Mesothelial cell of epicardium (in vitro differentiated cells): ENCODE measurements at places on chromosomes 3 and 15.

GRCh38 chr3:188826574-188826973, 345.2 kb upstream of the TPRG1 start:
- peak overlapping the region; percentile 90 for H3K27ac ChIP-seq
- no peak for DNase-seq
- peaks cover 33% of the 10 kb centered on the region for H3K4me1 ChIP-seq
- H3K36me3 ChIP-seq, result no peaks in the 10 kb centered on the region
- no peak overlapping the region for H3K4me3 ChIP-seq
- H3K27me3 ChIP-seq, result no peaks in the 10 kb centered on the region

DNA sequence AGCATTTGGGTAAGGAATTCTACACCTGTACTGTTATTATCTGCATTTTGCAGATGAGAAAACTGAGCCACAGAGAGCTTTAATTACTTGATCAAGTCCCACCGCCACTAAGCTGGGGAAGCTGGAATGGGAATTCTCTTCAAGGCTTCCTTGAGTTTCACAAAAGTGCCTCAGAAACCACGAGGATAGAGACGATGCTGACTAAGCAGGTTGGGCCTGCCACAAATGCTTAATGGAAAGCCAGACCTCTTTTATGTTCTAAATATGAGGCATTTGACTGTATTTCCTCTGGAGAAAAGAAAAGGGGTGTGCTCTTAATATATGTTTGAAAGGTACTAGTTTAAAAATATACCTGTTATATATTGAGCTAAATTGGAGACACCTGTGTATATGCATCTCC, 34.7 kb downstream of the ADAMTS9 start:
- H3K36me3 ChIP-seq, result peaks cover 28% of the 10 kb centered on the region
- no peak overlapping the region for H3K4me3 ChIP-seq
- no peaks in the 10 kb centered on the region for H3K27me3 ChIP-seq

GRCh38 chr3:57911593-57911992, 96.6 kb upstream of the FLNB start:
- H3K27me3 ChIP-seq, result no peaks in the 10 kb centered on the region
- peaks cover 35% of the 10 kb centered on the region for H3K36me3 ChIP-seq
- no peaks in the 10 kb centered on the region for H3K4me1 ChIP-seq
- H3K4me3 ChIP-seq, result no peak overlapping the region
- no peak overlapping the region for H3K27ac ChIP-seq

GRCh38 chr15:78343276-78344060, 3.3 kb downstream of the CRABP1 start:
- H3K27me3 ChIP-seq, result peaks cover 52% of the 10 kb centered on the region
- no peak overlapping the region for H3K27ac ChIP-seq
- DNase-seq, result no peak
- no peak overlapping the region for H3K4me3 ChIP-seq
- no peaks in the 10 kb centered on the region for H3K36me3 ChIP-seq
- peaks cover 71% of the 10 kb centered on the region for H3K4me1 ChIP-seq

DNA sequence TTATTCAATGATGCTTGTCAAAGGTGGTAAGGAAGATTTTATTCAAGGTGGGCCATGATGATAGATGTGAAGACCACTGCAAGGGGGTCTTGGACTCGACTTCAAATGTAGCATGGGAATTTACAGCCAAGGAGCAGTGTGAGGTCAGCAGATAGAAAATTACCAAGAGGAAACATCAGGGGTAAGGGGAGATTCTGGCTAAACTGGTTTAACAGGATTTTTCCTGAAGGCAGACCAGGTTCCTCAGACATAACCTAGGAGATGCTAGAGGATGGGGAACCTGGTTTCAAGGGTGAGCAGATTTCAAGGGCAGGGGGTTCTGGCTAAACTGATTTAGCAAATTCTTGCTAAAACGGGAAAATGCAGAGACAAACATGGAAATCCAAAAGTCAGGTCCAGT, 464.9 kb downstream of the TAFA4 start:
- peaks cover 10% of the 10 kb centered on the region for H3K4me1 ChIP-seq
- DNase-seq, result no peak
- no peak overlapping the region for H3K27ac ChIP-seq
- H3K36me3 ChIP-seq, result no peaks in the 10 kb centered on the region
- no peaks in the 10 kb centered on the region for H3K27me3 ChIP-seq

DNA sequence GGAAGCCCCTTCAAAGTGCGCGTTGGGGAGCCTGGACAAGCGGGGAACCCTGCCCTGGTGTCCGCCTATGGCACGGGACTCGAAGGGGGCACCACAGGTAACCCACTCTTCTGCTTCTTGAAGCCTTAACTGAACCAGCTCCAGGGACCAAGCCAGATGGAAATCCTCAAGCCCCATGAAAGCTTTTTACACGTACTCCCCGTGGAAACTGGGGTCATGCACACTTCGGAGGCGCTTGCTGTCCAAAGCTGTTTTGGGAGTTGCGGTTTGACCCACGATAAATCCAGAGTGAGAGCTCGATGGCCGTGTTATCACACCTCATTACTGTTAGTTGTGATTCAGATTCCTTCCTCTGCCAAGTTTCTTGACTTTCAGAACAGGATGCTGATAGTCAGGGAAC, 47.5 kb downstream of the DNASE1L3 start:
- peaks cover 39% of the 10 kb centered on the region for H3K36me3 ChIP-seq
- peak overlapping the region; percentile 18 for H3K27ac ChIP-seq
- H3K27me3 ChIP-seq, result no peaks in the 10 kb centered on the region
- peaks cover 48% of the 10 kb centered on the region for H3K4me1 ChIP-seq

DNA sequence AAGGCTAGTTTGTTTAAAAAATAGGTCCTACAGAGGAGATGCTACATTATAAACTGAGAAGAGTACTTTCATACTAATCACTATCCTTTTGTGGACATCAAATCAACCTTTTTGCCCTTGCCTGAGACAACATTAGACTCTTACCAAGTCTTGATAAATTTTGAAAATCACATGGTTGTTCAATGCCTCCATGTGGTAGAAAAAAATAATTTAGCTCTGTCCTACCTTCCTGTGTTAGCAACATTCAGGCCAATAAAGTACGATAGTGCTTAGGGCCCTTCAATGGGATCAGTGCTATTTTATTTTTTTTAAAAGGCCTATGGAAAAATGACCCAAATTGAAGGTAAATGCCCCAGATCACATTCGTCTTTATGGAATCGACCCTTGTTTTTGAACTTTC, 5.0 kb upstream of the UBE2E1 start:
- peaks cover 12% of the 10 kb centered on the region for H3K4me1 ChIP-seq
- no peaks in the 10 kb centered on the region for H3K27me3 ChIP-seq
- no peaks in the 10 kb centered on the region for H3K36me3 ChIP-seq
- no peak overlapping the region for H3K4me3 ChIP-seq
- no peak for DNase-seq

DNA sequence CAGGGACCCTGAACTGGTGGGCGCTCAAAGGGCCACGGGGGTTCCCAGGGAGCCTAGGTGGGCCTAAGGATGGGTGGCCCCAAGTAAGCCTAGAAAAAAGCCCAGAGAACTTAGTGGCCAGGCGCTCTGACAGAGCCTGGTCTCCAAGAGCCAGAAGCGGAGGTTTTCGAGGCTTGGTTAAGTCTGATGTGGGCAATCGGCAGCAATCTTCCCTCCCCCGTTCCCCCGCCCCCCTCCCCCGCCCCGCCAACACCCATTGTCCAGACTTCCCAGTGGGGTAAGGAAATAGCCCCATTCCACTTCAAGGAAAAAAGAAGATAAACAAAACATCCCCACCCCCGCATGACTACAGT, 6.7 kb downstream of the EOMES start:
- no peak overlapping the region for H3K4me3 ChIP-seq
- peaks cover 93% of the 10 kb centered on the region for H3K27me3 ChIP-seq
- H3K27ac ChIP-seq, result no peak overlapping the region
- no peaks in the 10 kb centered on the region for H3K36me3 ChIP-seq

- no peaks in the 10 kb centered on the region for H3K36me3 ChIP-seq
- H3K4me1 ChIP-seq, result no peaks in the 10 kb centered on the region
- H3K4me3 ChIP-seq, result no peak overlapping the region
These were observed 45.6 kb upstream of the TCAIM start for GRCh38 chr3:44292947-44293346.

- no peak for DNase-seq
- peaks cover 6% of the 10 kb centered on the region for H3K4me1 ChIP-seq
- peaks cover 5% of the 10 kb centered on the region for H3K27me3 ChIP-seq
- H3K36me3 ChIP-seq, result no peaks in the 10 kb centered on the region
- no peak overlapping the region for H3K4me3 ChIP-seq
These were observed 75.7 kb upstream of the PRR23C start for GRCh38 chr3:139120086-139121056.

- H3K4me1 ChIP-seq, result peaks cover 40% of the 10 kb centered on the region
- H3K27me3 ChIP-seq, result no peaks in the 10 kb centered on the region
- DNase-seq, result no peak
- H3K36me3 ChIP-seq, result no peaks in the 10 kb centered on the region
- no peak overlapping the region for H3K27ac ChIP-seq
- H3K4me3 ChIP-seq, result no peak overlapping the region
These were observed 124.9 kb upstream of the RASGRP1 start for GRCh38 chr15:38689522-38689921.

DNA sequence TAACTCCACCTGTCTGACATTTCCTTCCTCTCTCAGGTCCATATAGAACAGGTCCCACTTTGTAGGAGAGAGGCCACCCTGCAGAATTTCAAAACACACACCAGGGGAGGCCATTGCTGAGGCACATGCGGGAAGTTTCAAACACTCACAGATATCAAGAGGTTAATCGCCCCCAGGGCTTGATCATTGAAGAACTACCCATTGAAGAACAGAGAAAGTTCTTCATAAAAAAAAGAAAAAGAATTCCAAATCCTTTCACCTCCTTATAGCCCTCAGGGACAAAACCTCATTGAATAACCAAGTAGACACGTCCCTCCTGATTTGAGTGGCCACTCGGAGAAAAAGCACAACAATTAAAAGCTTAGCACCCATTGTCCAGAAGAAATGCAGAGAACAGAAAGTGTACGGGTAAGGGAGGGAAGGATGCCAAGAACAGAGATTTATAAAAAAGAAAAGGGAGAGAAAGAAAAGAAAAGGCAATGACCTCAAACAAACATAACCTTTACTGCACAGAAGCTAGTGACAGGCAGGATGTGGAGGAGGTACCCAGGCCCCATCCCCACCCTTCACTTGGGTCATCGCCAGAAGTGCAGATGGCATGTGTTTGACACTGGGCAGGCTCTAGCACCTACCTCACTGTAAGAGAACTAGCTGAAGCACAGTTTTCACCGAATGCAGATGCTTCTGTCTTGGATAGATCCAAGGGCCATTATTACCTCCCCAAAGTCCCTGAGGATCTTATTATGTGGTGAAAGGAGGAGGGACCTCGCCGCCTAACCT, 112.3 kb upstream of the HES1 start:
- no peak overlapping the region for H3K4me3 ChIP-seq
- H3K27ac ChIP-seq, result no peak overlapping the region
- H3K36me3 ChIP-seq, result no peaks in the 10 kb centered on the region
- peaks cover 12% of the 10 kb centered on the region for H3K4me1 ChIP-seq
- no peaks in the 10 kb centered on the region for H3K27me3 ChIP-seq

- H3K4me3 ChIP-seq, result peak overlapping the region; percentile 20
- no peaks in the 10 kb centered on the region for H3K36me3 ChIP-seq
These were observed 40.1 kb downstream of the ADAMTSL3 start for GRCh38 chr15:83694015-83694414.

- H3K36me3 ChIP-seq, result peaks cover 7% of the 10 kb centered on the region
- no peak for DNase-seq
- no peak overlapping the region for H3K4me3 ChIP-seq
- H3K4me1 ChIP-seq, result peaks cover 35% of the 10 kb centered on the region
- H3K27me3 ChIP-seq, result no peaks in the 10 kb centered on the region
These were observed 251.3 kb upstream of the HES1 start for GRCh38 chr3:193884652-193885051.

DNA sequence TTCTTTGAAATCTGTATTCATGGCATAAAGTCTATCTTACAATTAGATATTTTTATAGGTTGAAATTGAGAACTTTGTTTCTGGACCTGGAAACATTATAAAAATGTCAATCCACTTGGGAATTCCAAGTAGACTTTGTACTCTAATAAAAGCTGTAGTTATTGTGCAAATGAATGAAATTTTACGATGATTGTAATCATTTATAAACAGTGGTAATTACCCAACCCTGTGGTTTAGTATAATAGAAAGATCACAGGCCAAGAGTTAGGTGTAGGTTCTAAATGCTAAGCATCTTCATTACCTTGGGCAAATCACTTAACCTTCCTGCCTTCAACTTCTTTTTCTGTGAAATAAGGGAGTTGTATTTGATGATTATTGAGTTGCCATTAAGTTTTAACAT, 13.2 kb upstream of the SLC7A14 start:
- H3K27ac ChIP-seq, result no peak overlapping the region
- peaks cover 8% of the 10 kb centered on the region for H3K27me3 ChIP-seq
- peaks cover 4% of the 10 kb centered on the region for H3K4me1 ChIP-seq
- no peak overlapping the region for H3K4me3 ChIP-seq

DNA sequence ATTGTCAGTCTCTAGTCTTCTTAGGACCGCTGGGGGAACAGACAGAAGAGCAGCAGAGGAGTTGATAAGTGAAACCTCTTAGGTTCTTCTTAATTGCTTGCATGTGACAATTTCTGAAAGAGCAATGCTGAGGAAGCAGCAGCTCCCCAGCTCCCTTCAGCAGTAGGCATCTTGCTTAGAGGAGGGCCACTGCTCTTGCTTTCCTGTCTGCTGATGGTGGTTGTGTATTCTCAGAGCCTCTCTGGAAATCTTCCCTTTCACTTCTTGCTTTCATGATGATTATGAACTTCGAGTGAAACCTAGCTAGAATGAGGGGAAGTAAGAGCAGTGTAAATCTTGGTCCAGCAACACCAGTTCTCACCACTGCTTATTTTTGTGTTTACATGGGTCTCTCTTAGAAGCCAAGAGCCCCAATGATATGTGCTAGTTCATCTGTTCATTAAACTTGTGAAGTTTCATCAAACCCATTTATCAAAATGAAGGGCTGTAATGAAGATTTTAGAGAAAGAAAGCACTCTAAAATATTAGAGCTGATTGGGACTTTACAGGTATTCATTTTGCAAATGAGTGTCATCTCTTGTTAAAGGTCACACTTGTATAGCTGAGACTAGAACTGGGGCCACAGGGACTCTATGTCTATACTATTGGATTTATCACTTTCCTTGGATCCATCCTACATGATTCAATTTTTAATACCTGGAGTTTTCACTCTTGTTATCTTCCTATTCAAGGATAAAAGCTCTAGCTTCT, 246.7 kb downstream of the LPP start:
- peaks cover 18% of the 10 kb centered on the region for H3K4me1 ChIP-seq
- no peak overlapping the region for H3K27ac ChIP-seq
- no peak for DNase-seq
- no peak overlapping the region for H3K4me3 ChIP-seq
- peaks cover 5% of the 10 kb centered on the region for H3K36me3 ChIP-seq

DNA sequence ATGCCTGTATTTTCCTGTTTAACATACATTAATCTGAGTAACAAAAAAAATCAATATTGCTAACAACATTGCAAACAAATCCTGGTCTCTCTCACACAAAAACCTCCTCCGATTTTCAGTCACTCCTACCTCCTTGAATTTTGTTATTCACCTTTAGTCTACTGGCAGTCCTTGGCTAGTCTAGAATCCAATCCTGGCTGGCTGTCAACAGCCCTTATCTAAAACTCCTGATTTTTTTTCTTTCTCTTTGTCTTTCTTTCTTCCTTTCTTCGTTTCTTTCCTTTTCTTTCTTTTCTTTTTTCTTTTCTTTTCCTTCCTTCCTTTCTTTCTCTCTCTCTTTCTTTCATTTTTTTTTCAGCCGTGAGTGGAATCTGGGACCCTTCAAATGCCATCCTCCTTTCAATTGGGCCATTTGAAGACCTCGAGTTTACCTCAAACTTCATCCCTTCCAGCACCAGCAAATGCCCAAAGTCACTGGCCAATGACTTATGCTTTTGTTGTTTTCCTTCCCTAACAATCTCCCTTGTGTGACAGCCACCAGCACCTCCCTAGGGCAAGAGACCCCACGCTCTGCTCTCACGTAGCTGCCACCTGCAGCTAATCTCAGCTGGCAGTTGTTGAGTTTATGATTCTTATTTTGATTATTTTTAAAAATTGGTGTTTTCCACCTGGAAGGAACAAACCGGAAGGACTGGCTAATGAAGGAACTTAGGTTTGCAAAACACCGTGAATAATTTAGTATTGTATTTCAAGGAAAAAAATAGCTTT, 6.8 kb upstream of the ONECUT1 start:
- no peaks in the 10 kb centered on the region for H3K4me1 ChIP-seq
- DNase-seq, result no peak
- H3K36me3 ChIP-seq, result no peaks in the 10 kb centered on the region
- no peak overlapping the region for H3K27ac ChIP-seq
- peaks cover 100% of the 10 kb centered on the region for H3K27me3 ChIP-seq
